ENCODE measurements at places on chromosomes 12 and 14.

GRCh38 chr12:77406219-77406905, 341.0 kb upstream of the E2F7 start:
- no peak for DNase-seq

DNA sequence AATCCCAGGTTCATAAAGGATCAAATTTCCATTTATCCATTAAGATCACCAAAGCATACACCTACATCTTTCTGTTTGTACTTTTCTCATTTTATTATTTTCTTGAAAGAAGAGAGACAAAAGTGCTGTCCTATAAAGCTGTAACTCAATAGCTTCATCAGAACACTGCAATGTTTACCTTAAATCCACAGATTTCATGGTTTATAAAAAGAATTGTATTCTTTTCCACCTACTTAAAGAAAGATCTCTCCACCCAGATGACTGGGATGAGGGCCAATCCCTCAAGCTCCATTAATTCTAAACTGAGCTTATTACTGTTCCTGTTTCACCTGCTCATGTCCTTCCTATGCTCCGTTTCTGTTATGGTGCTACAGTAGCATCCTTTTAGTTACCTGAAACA, 470.6 kb downstream of the BCAT1 start:
- DNase-seq: no peak

- no peak for DNase-seq
These were observed 24.3 kb downstream of the ANG start for GRCh38 chr14:20712904-20713303.

GRCh38 chr14:77763316-77763715, 2.4 kb upstream of the SNW1 start:
- no peak for DNase-seq

DNA sequence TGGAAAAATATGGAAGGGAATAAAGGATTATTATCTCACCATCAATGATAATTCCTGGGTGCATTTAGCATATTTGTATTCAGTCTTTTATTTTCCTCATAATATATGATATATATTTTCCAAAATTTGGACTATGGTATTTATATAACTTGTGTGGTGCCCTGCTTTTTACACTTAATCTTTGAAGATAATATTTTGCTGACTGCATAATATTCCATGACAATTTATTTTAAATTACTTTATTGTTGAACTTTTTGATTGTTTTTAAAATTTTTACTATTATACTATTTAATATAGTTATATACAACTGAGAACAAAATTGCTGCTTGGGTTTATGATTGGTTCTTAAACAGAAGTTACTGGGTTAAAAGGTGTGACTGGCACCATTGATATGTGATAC, 212.3 kb downstream of the TTC6 start:
- DNase-seq: no peak

- no peak for DNase-seq
These were observed 2.8 kb downstream of the ZNF219 start for GRCh38 chr14:21095430-21096205.

DNA sequence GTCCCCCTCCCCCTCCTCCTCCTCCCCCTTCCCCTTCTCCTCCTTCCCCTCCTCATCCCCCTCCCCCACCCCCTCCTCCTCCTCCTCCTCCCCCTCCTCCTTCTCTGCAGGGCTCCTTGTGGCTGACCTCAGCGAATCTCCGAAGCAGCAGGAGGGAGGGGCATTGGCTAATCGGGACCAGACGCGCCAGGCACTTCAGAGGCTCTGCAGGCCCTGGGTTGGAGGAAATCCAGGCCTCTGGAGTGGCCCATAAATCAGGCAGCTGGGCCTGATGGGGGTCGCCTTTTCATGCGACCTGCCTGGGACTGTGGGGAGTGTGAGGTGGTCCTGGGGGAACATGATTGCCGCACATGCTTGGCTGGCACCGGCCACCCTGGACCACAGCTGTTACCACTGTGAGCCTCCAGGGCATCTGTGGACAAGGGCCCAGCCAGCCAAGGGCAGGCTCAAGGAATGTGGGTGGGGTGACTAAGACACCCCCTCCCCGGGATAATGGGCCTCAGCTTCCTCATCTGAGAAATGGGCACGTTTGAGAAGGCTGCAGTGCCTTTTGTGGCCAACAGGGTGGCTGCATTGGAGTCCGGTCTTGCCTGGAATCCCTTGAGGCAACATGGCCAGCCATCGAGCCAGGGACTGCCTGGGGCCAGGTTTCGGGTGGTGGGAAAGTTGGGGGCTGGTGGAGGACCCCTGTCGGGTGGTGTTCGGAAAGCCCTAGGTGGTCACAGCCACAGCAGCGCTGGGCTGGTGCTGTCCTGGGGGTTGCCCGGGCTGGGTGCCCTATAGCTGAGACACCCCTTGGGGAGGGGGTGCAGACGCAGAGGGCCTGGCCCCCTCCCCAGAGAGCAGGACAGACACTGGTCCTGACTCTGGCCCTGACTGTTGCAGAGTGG, 12.0 kb downstream of the KIF26A start:
- no peak for DNase-seq

- no peak for DNase-seq
These were observed 127.3 kb upstream of the CCND2 start for GRCh38 chr12:4145990-4146859.

- DNase-seq: peak; percentile 33
These were observed 53.3 kb downstream of the RBM19 start for GRCh38 chr12:113912760-113913329.

DNA sequence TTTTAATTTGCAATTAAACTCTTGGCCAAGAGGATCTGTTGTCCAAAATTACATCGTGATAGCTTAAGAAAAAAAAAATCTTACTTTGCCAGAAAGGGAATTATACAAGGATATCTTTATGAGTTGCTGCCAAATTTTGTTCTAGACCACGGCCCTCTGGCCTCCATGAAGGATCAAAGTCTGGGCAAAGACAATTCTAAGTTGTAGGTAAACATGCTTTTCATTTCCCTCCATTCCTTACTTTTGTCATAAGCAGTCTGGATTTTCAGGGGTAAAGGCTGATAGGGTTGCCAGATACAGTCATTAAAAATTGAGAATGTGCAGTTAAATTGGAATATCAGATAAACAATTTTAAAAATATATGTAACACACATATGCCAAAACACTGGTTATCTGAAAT, 135.1 kb downstream of the MON2 start:
- no peak for DNase-seq

DNA sequence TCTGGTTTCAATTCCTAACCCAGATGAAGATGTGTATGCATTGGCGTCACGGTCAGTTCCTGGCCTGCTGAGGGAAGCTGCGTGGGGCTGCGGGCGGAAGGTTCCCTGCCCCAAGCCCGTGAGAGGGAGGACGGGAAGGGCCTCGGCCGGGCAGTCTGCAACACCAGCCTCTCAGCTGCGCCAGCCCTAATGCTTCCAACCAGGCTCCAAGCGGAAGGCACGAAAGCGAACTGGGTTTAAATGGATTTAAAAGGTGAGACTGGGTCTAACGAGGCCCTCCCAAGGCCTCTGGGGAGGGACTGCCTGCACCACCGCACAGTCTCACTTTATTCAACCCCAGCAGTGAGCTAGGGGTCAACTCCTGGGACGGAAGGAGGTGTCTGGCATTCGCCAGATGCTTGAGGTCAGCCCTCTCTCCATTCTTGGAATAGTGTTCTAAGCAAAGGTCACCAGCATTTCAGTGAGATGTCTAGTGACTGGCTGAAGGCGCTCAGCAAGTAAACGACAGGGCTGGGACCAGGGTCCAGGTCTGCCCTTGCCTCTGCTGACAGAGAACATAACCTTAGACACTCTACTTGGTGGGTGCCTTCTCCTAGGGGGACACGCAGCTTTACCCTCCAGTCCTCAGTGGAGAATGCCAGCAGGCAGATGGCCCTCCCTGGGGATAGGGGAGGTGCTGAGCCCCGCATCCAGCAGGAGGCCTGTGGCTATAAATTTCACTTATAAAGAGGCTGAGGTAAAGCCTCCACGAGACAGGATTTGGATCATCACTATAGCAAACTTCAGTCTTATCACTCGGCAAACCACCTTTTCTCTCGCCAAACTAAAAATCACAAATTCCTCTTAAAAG, 92.2 kb downstream of the PIWIL1 start:
- no peak for DNase-seq

- no peak for DNase-seq
These were observed 565 bp downstream of the CEP83 start for GRCh38 chr12:94458877-94459727.

GRCh38 chr12:5567016-5567725, 135.3 kb downstream of the NTF3 start:
- DNase-seq: no peak

DNA sequence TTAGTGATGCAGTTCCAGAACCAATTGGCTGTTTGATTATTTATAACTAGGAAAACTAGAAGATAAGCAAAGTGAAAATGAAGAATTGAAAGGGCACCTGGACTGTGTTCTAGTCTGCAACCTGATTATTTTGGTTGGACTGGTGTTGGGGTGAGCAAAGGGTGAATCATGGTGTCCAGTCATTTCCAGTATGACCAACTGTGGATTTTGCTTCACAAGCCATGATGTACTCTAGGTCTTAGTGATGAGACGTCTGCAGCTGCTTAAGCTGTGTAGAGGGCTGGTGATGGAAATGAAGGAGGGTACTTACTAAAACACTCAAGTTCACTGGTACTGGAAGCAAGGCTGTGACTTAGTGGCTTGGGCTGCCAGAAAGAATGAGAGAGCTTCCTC, 193.2 kb upstream of the FRMD6 start:
- DNase-seq: no peak

DNA sequence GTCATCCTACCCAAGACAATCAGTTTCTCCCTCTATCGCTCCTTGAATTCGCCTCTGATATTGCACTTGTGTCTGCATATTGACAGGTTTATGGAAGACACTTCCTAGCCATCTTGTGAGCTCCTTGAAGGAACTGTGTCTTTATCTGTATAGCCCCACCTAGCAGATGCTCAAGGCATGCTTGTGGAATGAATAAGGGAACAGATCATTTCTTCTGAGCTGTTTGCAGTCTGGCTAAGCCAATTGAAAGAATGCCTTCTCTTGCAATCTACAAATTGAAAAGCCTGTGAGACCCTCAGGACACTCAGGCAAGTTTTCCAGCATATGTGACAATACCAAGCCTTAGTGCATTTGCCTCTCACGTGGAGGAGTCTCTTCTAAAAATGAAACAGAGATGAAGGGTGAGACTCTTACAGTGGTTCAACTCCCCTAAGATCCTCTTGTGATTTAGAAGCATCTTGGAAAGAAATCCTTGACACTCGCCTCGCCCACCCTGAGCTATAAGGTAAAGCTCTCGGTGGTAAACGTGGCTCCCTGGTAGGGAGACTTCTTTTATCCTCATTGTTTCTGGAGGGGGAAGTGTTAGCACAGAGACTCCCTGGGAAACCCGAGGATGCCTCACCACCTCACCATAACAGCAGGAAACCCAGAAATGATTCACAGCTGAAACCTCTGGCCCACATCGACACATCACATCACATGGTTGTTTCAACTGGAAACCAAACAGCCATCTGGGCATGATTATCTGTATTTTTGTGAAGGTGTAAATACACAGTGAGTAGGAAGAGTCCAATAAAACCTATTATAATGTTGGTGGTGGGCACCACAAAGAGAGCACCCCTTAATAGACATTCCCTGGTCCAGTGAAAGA, 112.3 kb upstream of the BCL2L14 start:
- no peak for DNase-seq

DNA sequence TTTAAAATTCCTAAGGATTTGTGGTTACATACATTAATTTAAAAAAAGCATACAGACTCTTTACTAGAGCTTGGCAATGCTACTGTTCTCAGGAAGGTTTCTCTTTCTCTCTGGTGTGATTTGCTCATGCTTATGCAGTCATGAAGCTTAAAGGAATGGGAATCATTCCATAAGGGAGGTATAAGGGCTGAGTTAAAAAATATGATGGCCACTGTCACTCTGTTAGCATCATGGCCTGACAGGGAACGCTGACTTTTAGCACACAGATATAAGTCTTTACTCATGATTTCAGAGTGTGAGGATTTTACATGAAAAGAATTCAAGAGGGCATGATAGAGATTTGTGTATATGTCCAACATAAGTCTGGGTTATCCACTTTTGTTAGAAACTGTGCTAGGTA, 3.8 kb downstream of the MYF5 start:
- DNase-seq: no peak

GRCh38 chr14:87171141-87171540, 821.8 kb downstream of the GALC start:
- DNase-seq: no peak

- no peak for DNase-seq
These were observed 30.5 kb upstream of the DDHD1 start for GRCh38 chr14:53183611-53184010.

- DNase-seq: no peak
These were observed 76.1 kb downstream of the MYF5 start for GRCh38 chr12:80792861-80793260.

DNA sequence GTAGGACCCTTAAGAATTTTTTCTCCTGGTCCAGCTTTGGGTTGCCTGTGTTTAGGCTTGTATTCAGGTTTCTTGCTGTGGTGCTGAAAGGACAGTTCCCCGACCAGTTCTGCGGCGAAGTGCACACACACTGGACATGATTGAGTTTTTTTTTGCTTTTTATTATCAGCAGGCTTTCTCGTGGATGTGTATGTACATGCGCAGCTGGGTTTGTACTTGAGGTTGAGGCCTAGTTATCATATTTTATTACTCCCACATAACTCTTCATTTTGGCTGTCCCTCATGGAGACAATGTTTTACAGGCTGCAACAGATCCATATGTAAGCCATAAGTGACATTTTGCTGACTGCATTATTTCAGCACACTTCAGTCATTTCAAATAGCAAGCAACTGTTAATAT, 2.5 kb downstream of the SCN8A start:
- DNase-seq: peak; percentile 14

DNA sequence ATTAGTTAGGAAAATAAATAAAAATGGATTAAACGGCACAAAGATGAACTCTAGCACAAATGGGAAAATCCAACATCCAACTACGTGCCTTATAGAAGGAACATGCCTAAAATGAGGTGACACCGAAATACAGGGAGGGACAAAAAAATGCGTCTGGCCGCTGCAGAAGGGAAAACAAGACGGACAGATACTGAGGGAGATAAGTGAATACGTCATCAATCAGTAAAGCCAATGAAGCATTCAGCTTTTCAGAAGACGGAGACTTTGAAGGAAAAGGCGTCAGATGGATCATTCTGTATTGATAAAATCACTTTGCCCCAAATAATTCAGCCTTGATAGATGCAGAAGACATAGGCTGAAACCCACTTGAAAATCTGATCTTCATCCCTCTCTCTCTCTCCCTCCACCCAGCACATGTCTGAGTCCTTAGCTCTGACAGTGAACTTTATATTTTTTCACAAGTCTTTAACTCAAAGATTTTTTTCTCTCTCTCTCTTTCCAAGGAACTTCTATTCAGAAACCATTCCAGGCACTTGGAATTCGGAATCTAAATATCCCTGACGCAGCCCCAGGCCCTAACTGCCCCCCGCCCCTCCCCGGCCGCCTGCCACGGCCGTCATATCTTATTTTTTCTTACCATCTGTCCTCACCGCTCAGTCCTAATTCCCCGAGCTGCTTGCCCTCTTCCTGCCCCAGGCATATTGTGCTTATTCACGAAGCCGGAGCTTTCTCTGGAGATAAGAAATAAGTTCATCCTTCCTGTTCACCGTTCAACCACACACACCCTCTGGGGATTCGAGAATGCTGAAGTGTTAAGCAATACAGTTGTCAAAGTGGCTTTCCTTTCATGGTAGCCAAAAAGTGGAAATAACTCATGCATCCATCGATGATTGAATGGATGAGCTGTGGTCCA, 35.5 kb upstream of the RFLNA start:
- DNase-seq: no peak

GRCh38 chr12:13036881-13037280, 7.3 kb upstream of the FAM234B start:
- DNase-seq: no peak

All from activated CD4-positive, alpha-beta T cell treated with anti-CD3 and anti-CD28 coated beads, Interleukin-2, amount 50 U/mL, for 1 hour (primary cell).